ENCODE measurements at places on chromosomes 7 and 10.

DNA sequence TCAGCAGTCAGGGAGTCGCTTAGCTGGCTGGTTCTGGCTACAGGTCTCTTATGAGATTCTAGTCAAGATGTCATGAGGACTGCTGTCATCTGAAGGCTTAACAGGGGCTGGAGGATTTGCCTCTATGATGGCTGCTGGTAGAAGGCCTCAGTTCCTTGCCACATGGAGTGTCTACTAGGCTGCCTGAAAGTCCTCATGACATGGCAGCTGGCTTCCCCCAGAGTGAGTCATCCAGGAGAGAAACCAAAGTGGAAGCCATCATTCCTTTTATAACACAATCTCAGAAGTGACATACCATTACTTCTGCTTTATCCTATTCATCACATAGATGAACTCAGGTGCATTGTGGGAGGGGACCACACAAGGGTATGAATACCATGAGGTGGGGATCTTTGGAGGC is 75.1 kb downstream of the EXOC6 start:
- H3K36me3 ChIP-seq = peaks cover 28% of the 10 kb centered on the region
- DNase-seq = no peak
- no peaks in the 10 kb centered on the region for H3K4me1 ChIP-seq

- H3K27me3 ChIP-seq = no peaks in the 10 kb centered on the region
- peaks cover 15% of the 10 kb centered on the region for H3K36me3 ChIP-seq
- DNase-seq = no peak
- no peak overlapping the region for H3K4me3 ChIP-seq
Observed at GRCh38 chr10:75034131-75034512, 77.3 kb upstream of the SAMD8 start.

GRCh38 chr10:130812381-130813148 is 499.0 kb downstream of the TCERG1L start:
- H3K27ac ChIP-seq = no peak overlapping the region
- no peaks in the 10 kb centered on the region for H3K27me3 ChIP-seq
- no peak overlapping the region for H3K4me3 ChIP-seq

DNA sequence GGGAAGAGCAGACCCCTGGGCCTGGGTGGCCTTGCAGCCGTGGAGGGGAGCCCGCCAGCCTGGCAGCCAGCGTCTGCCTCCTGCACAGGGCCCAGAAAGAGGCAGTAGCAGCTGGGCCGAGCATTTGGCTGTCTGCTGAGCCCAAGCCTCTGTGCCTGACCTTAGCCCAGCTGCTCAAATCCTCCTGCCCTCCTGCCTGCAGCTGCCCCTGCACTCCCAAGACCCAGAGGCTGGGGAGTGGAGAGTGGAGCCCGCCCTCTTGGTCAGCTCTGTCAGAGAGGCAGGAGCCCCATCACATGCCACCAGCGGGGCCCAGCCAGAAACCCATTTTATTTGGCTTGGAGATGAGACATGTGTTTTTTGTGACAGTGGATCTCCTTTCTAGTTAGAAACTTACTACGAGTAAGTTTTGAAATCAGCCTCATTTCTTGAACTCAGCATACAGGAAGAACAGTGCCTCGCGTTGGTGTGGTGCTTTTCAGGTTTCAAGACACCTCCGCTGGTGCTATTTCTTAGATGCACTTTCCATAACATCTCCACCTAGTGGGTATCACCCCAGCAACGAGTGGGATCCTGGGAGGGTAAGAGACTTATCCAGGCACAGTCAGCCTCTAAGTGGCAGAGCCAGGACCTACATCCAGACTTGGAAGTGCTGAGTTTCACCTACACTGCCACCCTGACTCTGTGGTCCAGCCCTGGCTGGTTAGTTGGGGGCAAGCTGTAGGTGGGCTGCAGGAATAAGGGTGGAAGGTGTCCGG is 477.1 kb downstream of the RPS24 start:
- peaks cover 46% of the 10 kb centered on the region for H3K4me1 ChIP-seq
- DNase-seq = no peak
- H3K4me3 ChIP-seq = no peak overlapping the region
- H3K27me3 ChIP-seq = no peaks in the 10 kb centered on the region
- H3K36me3 ChIP-seq = no peaks in the 10 kb centered on the region
- peak overlapping the region; percentile 2 for H3K27ac ChIP-seq

GRCh38 chr10:5630112-5630436 is 36.3 kb downstream of the ASB13 start:
- H3K36me3 ChIP-seq = no peaks in the 10 kb centered on the region
- no peak overlapping the region for H3K27ac ChIP-seq
- DNase-seq = no peak

DNA sequence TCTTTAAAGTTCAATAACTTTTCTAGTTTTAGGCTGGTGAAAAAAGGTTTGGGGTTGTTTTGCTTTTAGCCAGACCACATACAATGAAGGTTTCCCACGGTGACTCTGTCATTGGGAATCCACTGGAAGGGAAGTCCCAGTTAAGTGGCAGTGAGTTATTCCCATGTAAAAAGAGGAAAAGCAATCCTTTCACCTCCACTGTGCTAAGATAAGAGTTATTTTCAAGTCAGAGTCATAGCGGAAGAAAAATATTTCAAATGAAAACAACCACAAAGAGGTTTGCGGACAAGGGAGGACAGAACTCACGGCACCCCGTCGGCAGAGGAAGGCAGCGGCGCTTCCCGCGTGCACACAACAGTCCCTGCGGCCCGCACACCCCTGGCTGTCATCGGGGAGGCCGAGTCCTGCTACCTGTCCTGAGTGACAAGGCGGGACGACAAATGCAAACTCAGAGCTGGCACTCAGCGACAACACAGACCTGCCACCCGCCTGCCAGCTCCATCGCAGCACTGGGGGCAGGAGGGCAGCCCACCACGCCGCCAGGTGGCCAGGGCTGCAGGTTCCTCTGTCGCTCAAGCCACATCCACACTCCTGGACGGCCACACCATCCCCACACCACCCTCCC is 9.3 kb upstream of the PAPOLB start:
- no peak overlapping the region for H3K4me3 ChIP-seq
- no peak overlapping the region for H3K27ac ChIP-seq
- DNase-seq = no peak

- H3K27ac ChIP-seq = no peak overlapping the region
- peaks cover 5% of the 10 kb centered on the region for H3K27me3 ChIP-seq
- no peaks in the 10 kb centered on the region for H3K36me3 ChIP-seq
- no peak overlapping the region for H3K4me3 ChIP-seq
- H3K4me1 ChIP-seq = no peaks in the 10 kb centered on the region
Observed at GRCh38 chr10:92087750-92088395, 164.3 kb downstream of the BTAF1 start.

DNA sequence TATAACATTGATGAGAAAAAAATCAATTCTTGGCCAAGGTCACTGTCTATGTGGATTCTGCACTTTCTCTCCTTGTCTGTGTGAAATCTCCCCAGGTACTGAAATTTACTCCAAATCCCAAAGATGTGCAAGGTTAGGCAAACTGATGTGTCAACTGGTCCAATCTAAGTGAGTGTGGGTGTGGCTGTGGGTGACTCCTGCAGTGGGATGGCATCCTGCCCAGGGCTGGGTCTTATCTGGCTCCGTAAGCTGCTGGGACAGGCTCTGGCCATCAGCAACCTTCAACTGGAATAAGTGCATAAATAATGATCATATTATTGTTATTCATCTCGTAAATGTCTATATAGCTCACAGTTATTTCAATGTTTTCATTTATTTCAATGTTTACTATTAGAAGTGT is 79.3 kb downstream of the JCAD start:
- H3K4me1 ChIP-seq = no peaks in the 10 kb centered on the region
- H3K27me3 ChIP-seq = no peaks in the 10 kb centered on the region
- no peaks in the 10 kb centered on the region for H3K36me3 ChIP-seq
- H3K27ac ChIP-seq = no peak overlapping the region
- DNase-seq = no peak
- H3K4me3 ChIP-seq = no peak overlapping the region

DNA sequence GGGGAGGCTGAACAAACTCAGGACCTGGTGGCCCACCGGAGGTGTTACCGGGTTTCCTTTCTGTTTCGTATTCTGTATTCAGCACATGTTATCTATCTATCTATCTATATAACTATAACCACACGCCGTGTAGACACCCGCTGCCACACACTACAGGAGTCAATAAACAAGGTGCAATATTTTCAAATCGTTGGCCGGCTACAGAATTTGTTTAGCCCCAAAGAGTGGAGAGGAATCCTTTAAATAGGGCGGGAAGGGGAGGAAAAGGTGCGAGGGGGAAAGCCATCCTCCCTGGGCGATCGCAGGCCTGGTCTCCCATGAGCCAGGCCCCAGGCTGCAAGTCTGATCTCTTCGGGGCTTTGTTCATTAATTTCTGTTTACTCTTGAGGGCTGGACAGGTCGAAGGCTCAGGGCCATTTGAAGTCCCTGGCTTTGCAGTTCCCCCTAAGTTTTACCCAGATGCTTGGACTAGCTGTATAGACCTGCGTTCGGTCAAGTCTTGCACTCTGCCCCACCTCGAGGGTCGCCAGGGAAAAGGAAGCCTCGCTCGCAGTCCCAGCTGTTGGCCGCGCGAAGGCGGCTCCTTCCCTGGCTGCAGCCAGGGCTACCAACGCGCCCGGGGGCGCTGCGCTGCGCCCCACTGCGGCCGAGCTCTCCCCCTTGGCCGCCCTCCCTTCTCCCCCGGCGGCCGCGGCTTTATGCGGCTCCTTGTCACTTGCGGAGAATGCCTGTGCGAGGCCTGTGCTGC is 3.8 kb downstream of the NKX2-3 start:
- no peak for DNase-seq
- H3K4me1 ChIP-seq = peaks cover 35% of the 10 kb centered on the region

DNA sequence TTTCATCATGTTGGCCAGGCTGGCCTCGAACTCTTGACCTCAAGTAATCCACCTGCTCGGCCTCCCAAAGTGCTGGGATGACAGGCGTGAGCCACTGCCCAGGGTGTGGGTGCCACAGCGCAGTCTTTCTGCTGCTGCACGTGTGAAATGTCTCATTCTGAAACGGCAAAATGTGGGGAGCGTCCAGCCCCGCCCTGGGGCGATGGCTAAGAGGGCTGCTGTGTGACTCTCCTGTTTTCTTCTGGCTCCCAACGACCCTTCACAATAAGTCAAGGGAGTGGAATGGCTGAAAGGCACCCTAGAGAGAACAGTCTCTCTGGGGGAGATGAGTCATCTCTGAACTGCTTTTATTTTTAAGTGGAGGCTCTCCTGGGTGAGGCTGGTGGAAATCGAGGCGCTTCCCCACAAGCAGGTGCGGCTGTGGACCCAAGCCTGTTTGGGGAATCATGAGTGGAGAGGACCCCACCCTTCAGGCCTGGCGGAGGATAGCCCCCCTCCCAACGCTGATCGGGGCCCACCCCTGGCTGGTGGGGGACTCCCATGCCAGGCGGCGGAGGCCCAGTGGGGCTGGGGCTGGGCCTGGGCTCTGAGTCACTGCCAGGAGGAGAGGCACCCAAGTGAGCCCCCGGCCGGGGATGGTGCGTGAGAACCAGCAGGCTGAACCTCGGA is 18.0 kb downstream of the ADAP1 start:
- DNase-seq = no peak
- no peak overlapping the region for H3K27ac ChIP-seq
- no peaks in the 10 kb centered on the region for H3K4me1 ChIP-seq

GRCh38 chr7:1608318-1608717 is 38.5 kb upstream of the PSMG3 start:
- H3K36me3 ChIP-seq = no peaks in the 10 kb centered on the region
- no peaks in the 10 kb centered on the region for H3K4me1 ChIP-seq
- H3K27ac ChIP-seq = no peak overlapping the region
- H3K27me3 ChIP-seq = no peaks in the 10 kb centered on the region

- H3K36me3 ChIP-seq = no peaks in the 10 kb centered on the region
- no peak overlapping the region for H3K4me3 ChIP-seq
- H3K27ac ChIP-seq = no peak overlapping the region
- H3K4me1 ChIP-seq = no peaks in the 10 kb centered on the region
- no peaks in the 10 kb centered on the region for H3K27me3 ChIP-seq
Observed at GRCh38 chr10:105756386-105756785, 1115.3 kb downstream of the SORCS3 start.

GRCh38 chr7:27839099-27839498 is 99.1 kb downstream of the TAX1BP1 start:
- DNase-seq = no peak
- H3K36me3 ChIP-seq = peaks cover 6% of the 10 kb centered on the region
- peaks cover 9% of the 10 kb centered on the region for H3K4me1 ChIP-seq

GRCh38 chr10:86964061-86964846 is 4.0 kb upstream of the ADIRF start:
- no peaks in the 10 kb centered on the region for H3K36me3 ChIP-seq
- H3K4me1 ChIP-seq = peaks cover 22% of the 10 kb centered on the region
- H3K4me3 ChIP-seq = no peak overlapping the region
- no peak overlapping the region for H3K27ac ChIP-seq
- no peak for DNase-seq

GRCh38 chr10:77029777-77030717 is 607.6 kb downstream of the KCNMA1 start:
- peaks cover under 1% of the 10 kb centered on the region for H3K27me3 ChIP-seq
- no peak for DNase-seq
- H3K4me3 ChIP-seq = no peak overlapping the region
- H3K36me3 ChIP-seq = no peaks in the 10 kb centered on the region

- H3K36me3 ChIP-seq = no peaks in the 10 kb centered on the region
- no peak for DNase-seq
- no peak overlapping the region for H3K4me3 ChIP-seq
- H3K4me1 ChIP-seq = peaks cover 11% of the 10 kb centered on the region
- no peak overlapping the region for H3K27ac ChIP-seq
Observed at GRCh38 chr7:18116661-18117060, 89.0 kb upstream of the PRPS1L1 start.

DNA sequence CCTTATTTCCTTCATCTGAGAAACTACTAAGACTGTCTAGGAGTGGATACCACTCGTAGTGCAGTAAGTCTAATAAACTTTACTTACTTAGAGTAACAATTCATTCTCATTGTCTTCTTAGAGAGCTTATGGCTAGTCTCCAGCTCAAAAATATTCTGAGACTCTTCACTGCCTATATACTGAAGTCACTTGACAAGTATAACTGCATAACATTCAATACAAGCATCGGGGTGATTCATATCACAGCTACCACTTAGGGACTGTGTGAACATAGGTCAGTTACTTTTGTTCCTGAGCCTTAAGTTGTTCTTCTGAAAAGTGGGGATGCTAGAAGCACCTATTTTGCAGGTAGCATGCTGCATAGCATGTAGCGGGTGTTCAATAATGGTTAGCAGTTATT is 111.0 kb downstream of the HTR7 start:
- H3K36me3 ChIP-seq = no peaks in the 10 kb centered on the region
- H3K4me3 ChIP-seq = no peak overlapping the region
- H3K27me3 ChIP-seq = peaks cover 33% of the 10 kb centered on the region
- H3K27ac ChIP-seq = no peak overlapping the region
- DNase-seq = no peak

- no peak for DNase-seq
- no peak overlapping the region for H3K4me3 ChIP-seq
- peaks cover 8% of the 10 kb centered on the region for H3K36me3 ChIP-seq
- peaks cover 3% of the 10 kb centered on the region for H3K4me1 ChIP-seq
- H3K27ac ChIP-seq = no peak overlapping the region
Observed at GRCh38 chr10:12597788-12598765, 248.7 kb downstream of the CAMK1D start.

- H3K4me1 ChIP-seq = peaks cover 4% of the 10 kb centered on the region
- peak overlapping the region; percentile 84 for H3K27ac ChIP-seq
- no peaks in the 10 kb centered on the region for H3K36me3 ChIP-seq
- DNase-seq = no peak
- no peaks in the 10 kb centered on the region for H3K27me3 ChIP-seq
- H3K4me3 ChIP-seq = no peak overlapping the region
Observed at GRCh38 chr7:1052031-1052818, 7.9 kb downstream of the GPR146 start.

Measured in neural crest cell (in vitro differentiated cells).